ENCODE measurements at places on chromosomes 13 and 19. TPM values are rescaled to one million over a fixed set of nuclear protein-coding genes. Genes with fewer than 3 reads are reported as not detected.

DNA sequence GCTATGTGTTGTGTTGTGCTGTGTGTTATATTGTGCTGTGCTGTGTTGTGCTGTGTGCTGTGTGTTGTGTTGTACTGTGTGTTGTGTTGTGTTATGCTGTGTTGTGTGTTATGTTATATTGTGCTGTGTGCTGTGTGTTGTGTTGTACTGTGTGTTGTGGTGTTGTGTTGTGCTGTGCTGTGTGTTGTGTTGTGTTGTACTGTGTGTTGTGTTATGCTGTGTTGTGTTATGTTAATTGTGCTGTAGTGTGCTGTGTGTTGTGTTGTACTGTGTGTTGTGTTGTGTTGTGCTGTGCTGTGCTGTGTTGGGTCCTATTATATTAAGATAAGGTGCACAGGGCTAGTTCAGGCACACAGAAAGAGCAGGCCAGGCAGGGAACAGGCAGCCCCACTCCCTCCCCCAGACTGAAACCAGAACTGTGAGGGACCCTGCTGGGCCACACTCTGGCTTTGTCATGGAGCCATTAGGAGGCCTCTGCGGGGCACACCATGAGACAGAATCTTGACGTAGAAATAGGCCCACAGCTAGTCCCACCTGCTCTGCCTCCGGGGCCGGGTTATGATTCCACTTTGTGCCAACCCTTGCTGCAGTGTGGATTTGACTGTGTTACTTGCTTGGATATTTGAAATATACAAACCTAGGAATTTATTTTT is 12.1 kb downstream of the SOX1 start:
- DNase-seq = no peak

DNA sequence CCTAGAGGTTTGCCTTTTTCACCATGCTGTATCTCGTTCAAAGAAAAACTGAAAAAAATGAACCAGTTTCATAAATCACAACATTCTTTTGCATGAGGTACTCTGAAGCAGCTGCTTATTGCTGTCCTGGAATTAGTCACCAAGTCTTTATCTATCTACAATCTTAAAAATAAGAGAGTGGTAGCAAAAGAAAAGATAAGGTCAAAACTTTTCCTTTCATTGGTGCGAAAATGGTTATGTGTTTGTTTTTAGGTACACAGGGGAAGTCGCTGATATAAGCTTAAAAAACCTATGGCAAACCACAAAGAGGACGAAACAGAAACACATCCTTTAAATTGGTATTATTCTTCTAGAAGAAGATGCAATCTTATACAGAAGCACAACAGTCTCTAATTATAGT is 20.7 kb downstream of the OBI1 start:
- DNase-seq = no peak

GRCh38 chr13:46996316-46997030 is 99.6 kb upstream of the HTR2A start:
- no peak for DNase-seq

DNA sequence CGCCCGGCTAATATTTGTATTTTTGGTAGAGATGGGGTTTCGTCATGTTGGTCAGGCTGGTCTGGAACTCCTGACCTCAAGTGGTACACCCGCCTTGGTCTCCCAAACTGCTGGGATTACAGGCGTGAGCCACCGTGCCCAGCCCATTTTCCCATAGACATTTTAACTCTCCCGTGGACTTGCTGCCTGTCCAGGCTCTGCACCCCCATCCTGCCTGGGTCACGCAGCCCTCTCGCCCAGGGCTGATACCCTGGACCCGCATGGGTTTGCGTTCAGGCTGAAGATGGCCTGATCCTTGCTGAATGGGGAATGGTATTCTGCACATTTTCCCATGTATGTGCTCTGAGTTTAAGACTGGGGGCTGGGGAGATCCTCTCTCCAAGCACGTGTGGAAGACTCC is 46.0 kb upstream of the RANBP3 start:
- no peak for DNase-seq

DNA sequence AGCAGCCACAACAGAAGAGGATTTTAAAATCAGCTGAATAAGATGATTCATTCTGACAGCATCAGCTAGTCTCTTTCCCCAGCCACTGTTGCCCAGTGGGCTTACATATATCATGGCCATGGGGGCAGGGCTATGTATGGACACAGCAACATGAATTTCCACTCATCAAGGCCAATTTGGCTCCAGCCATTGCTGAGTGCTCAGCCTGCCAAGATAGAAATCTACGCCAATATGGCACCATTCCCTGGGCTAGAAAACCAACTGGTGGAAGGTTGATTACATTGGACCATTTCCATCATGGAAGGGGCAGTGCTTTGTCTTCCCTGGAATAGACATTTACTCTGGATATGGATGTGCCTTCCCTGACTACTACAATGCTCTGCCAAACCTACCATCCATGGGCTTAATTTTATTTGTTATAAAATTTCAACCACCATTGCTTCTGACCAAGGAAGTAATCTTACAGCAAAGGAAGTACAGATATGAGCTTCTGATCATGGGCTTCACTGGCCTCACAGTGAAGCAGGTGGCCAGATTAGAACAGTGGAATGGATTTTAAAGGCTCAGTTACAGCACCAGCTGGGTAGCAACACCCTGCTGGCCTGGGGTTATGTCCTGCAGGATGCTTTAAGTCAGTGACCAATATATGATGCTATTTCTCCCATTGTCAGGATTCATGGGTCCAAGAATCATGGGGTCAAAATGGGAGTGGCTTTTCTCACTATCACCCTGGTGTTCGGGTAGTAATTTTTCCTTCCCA is 9.8 kb upstream of the ALOX5AP start:
- DNase-seq = no peak

DNA sequence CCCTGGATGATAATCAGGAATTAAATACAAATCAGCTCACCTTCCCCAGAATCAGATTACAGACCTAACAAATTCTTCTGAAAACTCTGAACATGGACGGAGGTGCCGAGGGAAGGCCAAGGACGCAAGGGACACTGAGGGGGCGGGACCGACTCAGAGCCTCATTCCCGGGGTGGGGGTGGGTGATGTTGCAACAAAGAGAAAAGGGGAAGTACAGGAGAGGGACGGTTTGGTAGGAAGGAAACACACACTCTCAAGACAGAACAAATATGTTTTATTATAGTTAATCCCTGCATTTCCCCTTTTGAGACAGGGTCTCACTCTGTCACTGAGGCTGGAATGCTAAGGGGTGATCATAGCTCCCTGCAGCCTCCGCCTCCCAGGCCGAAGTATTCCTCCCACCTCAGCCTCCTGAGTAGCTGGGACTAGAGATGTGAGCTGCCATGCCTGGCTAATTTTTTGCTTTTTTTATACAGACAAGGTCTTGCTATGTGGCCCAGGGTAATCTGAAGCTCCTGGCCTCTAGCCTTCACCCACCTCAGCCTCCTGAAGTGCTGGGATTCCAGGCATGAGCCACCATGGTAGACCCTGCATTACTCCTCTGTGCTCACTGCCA is 786 bp upstream of the LILRA2 start:
- peak; percentile 64 for DNase-seq

- DNase-seq = no peak
Measured at GRCh38 chr13:105177265-105177900, 1358.1 kb downstream of the EFNB2 start.

DNA sequence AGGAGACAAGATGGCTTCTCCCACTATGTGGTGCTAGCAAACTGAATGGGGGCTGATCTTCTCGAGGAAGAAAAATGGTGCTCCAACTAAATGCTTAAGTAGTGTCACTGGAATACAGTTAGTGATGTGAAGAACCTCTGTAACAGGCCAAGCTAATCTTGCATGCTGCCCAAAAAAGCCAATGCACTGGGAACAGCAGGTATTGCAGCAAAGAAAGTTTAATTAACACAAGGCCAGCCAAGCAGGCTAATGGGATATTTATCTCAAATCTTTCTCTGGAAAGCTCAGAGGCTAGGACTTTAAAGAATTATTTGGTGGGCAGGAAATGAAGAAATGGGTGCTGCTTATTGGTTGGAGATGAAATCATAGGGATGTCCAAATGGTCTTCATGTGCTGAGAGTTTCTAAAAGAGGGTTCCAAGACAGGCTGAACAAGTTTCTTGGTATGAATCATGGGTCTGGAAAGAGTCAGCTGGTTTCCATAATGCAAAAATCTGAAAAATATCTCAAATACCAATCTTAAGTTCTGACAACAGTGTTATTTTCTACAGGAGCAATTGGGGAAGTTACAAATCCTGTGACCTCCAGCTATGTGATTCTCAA is 1550.5 kb downstream of the SLITRK5 start:
- no peak for DNase-seq

DNA sequence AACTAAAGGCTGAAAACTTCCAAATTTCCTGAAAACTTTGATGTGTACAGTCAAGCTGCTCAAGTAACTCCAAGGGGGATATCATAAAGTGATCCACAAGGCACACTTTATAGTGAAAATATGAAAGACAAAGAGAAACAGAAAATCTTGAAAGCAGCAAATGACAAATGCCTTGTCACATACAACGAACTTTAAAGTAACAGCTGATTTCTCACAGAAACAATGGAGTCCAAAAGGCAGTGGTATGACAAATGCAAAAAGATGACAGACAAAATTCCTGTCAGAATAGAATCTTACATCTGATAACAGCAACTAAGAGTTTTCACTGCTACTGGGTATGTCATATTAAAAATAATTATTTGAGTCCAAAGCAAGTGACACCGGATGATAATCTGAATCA is 1602.3 kb upstream of the PRR20A start:
- DNase-seq = no peak

DNA sequence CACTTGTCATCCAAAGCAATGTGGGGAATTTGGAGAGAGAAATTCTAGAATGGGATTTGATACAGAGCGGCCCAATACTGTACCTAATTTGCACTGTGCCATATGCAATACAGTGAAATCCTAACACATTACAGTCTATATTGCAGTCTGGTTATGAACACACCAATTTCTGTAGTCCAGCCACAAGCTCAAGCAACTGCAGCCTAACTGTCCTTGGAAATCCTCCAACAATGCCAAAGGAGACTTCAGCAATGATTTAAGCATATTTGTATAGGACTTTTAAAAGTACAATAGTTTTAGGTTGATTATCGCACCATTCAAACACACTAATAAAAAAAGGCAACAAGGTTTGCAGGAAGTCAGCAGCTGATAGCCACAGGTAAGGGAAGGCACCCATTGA is 17.3 kb downstream of the DIAPH3 start:
- DNase-seq = no peak

DNA sequence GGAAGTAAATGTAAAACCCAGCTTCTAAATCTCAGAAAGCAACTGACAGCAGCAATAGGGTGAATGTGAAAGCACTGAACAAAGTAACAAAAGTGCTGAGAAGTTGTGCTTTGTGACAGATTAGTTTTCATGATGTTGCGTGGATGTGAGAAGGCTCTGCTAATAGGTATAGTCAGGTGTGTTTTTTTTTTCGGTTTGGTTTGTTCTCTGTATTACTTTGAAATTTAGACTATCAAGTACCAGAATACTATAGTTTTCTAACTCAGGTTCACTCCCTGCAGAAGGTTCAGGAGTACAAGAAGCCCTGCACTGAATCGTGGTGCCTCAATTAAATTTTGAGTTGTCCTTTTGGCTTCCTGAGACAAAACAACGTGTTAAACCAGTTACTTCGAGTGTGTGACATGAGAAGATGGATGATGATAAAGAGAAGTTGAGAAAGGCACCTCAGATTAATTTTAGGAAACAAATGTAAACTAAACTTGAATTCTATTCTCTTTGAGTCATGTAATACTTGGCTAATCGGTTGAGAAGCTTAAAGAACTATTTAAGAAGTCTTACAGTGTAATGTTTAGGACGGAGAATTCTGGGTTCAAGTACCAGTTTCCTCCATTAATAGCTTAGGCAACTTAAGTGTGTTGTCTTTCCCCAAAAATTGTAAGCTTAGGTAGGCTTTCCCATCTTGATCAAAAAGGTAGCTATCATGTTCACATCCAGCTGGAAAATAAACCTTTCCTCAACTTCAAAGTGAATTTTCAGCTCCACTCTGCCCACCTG is 10.3 kb downstream of the MIR17HG start:
- no peak for DNase-seq

DNA sequence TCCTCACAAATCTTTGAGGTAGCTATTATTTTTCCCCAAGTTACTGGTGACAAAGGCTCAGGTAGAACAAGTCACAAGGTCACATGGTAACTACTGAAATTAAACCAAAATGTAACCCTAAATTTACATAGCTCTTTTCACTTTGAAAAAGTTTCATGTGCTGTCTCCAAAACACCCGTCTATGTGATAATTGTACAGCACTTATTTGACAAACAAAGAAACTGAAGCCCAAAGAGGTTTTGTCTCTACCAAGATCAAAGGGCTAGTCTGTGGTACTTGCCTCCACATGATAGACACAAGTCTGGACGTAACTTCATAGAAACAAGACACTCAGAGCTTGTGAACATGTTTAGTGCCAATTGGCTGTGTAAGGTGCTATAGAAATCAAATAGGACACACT is 108.3 kb downstream of the SACS start:
- no peak for DNase-seq

GRCh38 chr13:86729206-86729605 is 930.0 kb upstream of the SLITRK6 start:
- DNase-seq = no peak

Gene FAM83E
- not detected for total RNA-seq

Gene PNMA8A
- 7.3 TPM for total RNA-seq

Gene C19orf67
- total RNA-seq = not detected
